Cardiac muscle cell (in vitro differentiated cells and primary cell): ENCODE measurements at places on chromosomes 2 and 18. TPM values are rescaled to one million over a fixed set of nuclear protein-coding genes. Genes with fewer than 3 reads are reported as not detected.

Gene SCN3A
- 0.04 and 0.06 TPM in 2 replicates for total RNA-seq

Gene COL4A3
- not detected in 2 replicates for total RNA-seq

Gene PMAIP1
- total RNA-seq = 0.81 and 1.1 TPM in 2 replicates

Gene TXNL4A
- total RNA-seq = 32.2 and 51.9 TPM in 2 replicates

Gene PROM2
- 2.6 and 16.0 TPM in 2 replicates for total RNA-seq

Gene SANBR
- 3.5 and 6.1 TPM in 2 replicates for total RNA-seq

Gene STAT4
- total RNA-seq = 0.32 and 0.45 TPM in 2 replicates

Gene AKAIN1
- total RNA-seq = not detected in 2 replicates
